ENCODE measurements at places on chromosomes 16 and 17.
A peak's percentile ranks its signal among the peaks of the same experiment; 100 is the strongest.

DNA sequence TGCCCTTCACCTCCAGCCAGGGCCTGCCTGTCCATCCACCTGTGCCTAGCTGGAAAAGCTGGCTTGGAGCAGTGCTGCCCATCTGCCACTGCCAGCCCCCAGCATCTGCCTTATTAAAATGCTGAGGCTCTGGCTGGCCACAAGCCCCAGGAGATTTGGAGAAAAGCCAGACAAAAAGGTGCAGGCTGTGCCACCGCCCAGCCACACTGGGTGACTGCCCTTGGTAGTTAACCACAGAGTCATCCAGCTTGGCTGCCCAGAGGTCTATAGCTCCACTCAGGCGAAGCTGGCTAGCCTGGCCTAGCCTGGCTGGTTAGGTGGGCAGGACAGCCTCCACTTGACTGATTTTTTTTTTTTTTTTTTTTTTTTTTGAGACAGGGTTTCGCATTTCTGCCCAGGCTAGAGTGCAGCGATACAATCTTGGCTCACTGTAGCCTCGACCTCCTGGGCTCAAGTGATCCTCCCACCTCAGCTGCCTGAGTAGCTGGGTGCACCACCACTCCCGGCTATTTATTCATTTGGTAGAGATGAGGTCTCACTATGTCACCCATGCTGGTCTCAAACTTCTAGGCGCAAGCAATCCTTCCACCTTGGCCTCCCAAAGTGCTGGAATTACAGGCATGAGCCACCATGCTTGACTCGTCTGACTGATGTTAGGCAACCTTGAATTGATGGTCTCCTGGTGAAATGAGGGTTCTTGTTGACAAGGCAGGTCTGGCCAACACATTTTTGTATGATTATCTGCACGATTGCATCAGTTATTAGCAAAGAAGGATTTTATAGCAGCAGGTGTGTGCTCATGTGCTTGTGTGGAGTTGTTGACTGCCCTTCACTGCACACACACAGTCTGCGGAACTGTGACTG lies 103.8 kb downstream of the RAB11FIP4 start:
- no peak for DNase-seq

DNA sequence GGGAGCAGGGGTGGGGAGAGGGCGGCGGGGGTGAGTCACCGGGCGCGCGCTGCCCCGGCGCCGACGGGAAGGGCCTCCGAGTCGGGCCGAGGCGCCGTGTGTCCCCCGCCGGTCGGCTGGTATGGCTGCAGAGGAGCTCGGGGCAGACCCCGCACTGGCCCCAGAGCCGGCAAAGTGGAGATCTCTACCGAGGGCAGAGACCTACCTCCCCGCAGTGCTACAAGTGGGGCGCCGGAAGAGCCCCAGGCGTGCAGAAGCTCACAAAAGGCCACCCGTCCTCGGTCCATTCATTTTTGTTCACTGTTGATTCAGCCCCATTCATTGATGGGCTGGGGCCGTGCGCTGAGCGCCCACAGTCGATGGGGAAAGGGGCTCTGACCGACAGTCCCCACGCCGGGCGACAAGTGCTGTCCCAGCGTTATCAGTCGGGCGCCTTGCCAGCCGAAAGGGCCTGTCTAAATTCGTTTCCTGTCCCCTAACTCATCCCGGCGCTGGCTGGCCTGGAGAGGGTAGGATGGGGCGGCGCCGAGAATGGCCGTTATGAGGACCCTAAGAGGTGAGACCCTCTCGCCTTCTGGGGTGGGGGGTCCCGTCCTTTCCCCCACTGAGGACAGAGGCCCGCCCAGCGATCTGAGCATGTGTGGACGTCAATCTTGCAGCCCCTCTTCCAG lies 709 bp upstream of the ENO3 start:
- DNase-seq = no peak

DNA sequence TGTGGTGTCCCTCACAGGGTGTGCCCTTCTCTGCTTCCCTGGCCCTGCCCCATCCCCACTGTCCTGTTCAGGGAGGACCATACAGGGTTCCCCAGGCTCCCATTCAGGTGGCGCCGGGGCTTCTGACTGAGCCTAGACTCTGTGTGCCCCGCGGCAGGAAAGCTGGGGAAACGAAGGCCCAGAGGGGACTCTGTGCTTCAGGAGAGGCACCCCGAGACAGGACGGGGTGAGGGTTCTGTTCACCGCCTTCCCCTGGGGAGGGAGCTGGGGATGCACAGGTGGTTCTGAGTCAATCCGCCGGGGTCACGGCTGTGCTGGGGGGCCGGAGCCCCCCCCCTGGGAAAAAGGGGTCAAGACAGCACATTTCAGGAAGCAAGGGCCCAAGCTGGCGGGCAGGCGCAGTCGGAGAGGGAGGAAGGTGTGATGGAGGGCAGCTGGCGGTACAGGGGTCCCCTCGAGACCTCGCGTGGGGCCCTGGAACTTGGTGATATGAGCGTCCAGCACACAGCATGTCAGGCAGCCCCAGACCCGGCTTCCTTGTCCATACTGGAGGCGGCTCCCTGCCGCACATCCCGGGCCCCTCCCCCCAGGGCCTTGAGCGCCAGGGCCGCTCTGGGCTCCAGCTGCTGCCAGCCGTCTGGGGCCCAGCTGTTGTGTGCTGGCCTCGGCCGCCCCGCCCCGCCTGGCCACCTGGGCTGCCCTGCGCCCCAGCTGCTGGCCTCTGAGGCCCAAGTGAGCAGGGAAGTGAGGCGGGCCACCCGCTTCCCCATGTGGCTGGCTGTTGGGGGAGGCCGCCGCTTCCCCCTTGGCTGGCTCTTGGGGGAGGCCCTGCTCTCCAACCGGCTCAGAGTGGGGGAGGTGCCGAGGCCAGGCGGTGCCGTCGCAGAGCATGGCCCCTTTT lies 5.6 kb upstream of the NOTUM start:
- no peak for DNase-seq

- peak; percentile 82 for DNase-seq
Measured at GRCh38 chr16:57576429-57576870, 34.0 kb downstream of the ADGRG5 start.

- DNase-seq = peak; percentile 43
Measured at GRCh38 chr16:80580109-80580832, 39.5 kb downstream of the DYNLRB2 start.

- DNase-seq = no peak
Measured at GRCh38 chr17:47652570-47652969, 2.9 kb downstream of the KPNB1 start.

GRCh38 chr16:82542714-82543113 lies 84.1 kb upstream of the CDH13 start:
- DNase-seq = no peak

DNA sequence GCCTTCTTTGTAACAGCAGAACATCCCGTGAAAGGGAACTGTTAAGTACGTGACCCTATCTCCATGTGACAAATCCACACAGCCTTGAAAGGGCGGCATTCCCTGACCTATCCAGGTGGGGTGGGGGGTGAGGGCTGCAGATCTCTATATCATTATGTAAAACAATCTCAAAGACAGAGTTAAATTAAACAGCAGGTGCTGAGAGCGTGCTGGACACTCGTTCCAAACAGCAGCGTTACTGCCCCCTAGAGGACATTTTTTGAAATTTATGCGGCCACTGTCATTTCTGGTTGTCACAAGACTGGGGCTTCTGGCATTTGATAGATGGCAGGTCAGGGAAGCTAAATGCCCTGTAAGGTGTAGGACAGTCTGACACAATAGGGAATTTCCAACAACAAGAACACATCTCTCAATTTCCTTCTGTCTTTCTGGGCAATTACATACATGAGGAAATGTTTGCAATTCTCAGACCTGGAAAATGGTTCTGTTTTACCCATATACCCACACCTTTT lies 6.7 kb upstream of the SLC25A39 start:
- DNase-seq = peak; percentile 58

DNA sequence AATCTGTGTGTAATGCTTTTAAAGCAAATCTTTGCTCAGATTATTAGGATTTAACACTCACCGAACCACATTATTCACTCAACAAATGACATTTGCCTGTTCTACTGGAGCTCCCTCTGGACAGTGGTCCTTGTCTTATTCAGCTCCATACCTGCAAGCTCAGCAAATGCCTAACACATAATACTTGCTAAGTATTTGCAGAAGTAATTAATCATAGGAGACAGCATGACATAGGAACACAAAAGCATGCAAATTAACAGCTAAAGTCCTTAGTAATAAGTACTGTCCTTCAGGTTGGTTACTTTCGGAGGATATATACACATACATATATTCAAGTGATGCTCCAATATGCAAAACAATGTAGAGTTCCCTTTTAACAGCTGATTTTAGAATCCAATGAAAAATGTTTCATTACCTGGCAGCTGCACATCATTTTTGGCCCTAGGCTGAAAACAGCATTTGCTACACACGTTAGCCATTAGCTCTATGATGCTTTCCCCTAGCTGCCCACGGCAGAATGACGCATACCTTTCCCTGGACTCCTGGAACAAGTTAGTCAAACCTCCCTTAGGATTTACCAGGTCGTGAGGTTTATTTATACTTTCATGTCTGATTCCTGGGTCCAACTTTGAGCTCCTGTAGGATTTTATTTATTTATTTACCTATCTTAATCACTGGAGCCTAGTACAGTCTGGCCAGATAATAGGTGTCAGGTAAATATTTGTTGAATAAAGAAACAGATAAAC lies 8.6 kb downstream of the BRD7 start:
- no peak for DNase-seq

GRCh38 chr17:50541402-50541715 lies 5.6 kb upstream of the SPATA20 start:
- no peak for DNase-seq

GRCh38 chr16:74563828-74564263 lies 43.1 kb downstream of the GLG1 start:
- DNase-seq = peak; percentile 15

DNA sequence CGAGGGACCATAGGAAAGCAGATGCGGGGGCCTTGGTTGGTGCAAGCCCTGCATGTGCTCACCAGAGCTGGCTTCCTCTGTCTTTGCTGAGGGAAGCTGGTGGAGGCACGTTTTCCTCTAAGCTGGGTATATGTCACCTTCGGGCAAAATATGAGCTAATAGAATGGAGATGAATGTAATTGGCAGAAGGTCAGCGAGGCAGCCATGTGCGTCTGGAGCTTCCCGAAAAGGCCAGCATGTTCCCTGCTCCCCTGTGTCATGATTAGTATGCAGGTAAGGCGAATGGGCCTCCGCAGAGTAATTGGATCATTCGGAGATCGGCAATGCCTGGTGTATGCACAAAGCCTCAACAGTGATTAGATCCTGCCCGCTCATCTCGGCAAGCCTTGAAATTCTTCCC lies 806.2 kb upstream of the EEF2KMT start:
- no peak for DNase-seq

GRCh38 chr17:3038941-3039340 lies 24.5 kb downstream of the OR1D5 start:
- no peak for DNase-seq
